Gastroesophageal sphincter (tissue), 4 donors: ENCODE measurements at places on chromosomes 5 and 9. TPM values are rescaled to one million over a fixed set of nuclear protein-coding genes. Genes with fewer than 3 reads are reported as not detected.

DNA sequence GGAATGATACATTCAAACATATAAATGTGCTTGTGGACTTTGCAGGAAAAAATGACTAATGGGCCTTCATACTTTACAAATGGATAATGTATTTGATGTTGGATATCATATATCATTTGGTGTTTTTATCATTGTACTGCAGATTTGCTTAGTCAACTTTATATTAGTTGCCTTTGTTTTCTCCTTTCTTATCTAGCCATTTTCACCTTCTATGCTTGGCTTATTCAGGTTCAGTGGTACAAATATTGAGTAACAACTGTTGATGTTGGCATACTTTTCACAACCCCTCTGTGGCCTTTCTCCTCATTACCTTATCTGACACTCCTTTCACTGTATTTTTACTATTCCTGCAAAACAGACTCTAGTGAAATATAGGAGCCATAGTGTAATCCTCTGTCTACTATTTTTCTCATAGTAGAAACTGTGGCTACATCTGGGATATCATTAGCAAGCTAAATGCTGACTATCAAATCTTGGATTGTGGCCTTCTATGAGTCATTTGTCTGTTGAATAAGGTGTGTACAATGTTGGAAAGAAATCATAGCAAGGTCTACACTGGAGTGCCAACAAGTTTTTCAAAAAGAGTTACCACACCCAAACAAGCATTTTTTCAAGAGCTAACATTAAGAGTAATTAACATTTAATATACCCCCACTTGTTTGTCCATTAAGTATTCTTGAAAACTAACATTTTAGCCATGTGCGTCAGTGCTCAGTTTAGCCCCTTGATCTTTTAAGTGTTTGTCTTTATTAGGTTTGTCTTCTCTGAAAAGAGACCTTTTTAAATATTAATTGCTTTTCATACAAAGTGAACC, 330.1 kb downstream of the ADGRV1 start:
- no peak overlapping the region for H3K27ac ChIP-seq
- H3K4me1 ChIP-seq: no peaks in the 10 kb centered on the region
- H3K36me3 ChIP-seq: no peaks in the 10 kb centered on the region
- ATAC-seq: no peak

The NTNG2 gene
- total RNA-seq: 0.81 TPM

The EQTN gene
- total RNA-seq: not detected

- H3K4me3 ChIP-seq: no peak overlapping the region
- no peaks in the 10 kb centered on the region for H3K36me3 ChIP-seq
- H3K27me3 ChIP-seq: no peaks in the 10 kb centered on the region
- no peak for ATAC-seq
- no peak overlapping the region for H3K27ac ChIP-seq
Measured at GRCh38 chr5:154397652-154398406, 48.0 kb upstream of the SAP30L start.
